Activated CD4-positive, alpha-beta T cell treated with anti-CD3 and anti-CD28 coated beads, Interleukin-2, amount 50 U/mL, for 24 hours (primary cell): ENCODE measurements at places on chromosomes 3 and 15.

GRCh38 chr3:160224256-160224655 lies 966 bp upstream of the C3orf80 start:
- no peak for DNase-seq

DNA sequence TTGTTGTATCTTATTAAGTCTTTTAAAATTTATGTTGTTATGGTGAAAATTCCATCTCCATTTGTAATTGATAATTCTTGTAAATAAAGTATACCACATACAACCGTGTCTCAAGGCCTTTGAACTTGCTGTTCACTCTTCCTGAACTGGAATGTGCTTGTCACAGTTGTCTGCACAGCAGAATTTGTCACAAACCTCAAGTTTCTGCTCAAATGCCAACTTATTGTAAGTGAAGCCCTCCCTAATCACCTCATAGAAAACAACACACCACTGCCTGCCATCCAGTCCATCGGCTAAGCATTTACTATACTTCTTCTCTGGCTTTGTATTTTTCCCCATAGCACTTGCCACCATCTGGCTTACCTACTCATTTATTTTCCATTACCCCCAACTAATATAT lies 192.3 kb downstream of the THRB start:
- DNase-seq = no peak

- DNase-seq = no peak
These were observed 28.0 kb upstream of the CCDC174 start for GRCh38 chr3:14623569-14624051.

GRCh38 chr3:194339840-194340239 lies 11.3 kb downstream of the CPN2 start:
- DNase-seq = no peak

DNA sequence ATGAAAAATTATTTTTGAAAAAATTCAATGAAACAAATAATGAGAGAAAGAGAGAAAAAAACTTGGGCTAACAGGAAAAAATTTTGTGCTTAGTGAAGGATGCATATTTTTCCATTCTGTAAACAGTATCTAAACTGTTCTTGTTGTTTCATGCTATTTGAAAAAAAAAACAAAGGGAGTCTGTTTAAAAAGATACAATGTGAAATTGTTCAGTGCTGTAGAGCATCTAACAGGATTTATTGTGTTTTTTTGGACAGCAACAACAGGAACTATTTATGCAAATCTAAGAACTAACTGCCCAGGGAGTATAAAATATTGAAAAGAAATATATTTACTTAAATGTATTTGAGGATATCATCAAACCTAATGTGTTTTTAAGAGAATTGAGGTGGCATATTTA lies 55.1 kb downstream of the PEX5L start:
- no peak for DNase-seq

DNA sequence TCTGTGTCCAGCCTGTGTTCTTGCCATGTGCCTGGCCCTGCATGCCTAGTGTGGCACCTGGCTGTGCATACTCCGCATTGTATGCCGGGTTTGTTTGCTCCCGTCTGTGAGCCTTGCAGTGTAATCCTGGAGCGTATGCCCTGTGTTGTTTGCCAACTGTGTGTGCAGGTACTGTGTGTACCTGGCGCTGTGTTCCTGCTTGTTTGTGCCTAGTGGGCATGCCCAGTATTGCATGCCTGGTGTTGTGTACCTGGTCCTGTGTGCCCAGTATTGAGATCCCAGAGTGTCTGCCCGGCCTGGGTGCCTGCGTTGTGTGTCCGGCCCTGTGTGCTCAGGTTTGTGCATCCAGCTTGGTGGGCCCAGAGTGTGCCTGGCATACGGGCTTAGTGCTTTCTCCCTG lies 54.5 kb upstream of the CHRNA7 start:
- no peak for DNase-seq

DNA sequence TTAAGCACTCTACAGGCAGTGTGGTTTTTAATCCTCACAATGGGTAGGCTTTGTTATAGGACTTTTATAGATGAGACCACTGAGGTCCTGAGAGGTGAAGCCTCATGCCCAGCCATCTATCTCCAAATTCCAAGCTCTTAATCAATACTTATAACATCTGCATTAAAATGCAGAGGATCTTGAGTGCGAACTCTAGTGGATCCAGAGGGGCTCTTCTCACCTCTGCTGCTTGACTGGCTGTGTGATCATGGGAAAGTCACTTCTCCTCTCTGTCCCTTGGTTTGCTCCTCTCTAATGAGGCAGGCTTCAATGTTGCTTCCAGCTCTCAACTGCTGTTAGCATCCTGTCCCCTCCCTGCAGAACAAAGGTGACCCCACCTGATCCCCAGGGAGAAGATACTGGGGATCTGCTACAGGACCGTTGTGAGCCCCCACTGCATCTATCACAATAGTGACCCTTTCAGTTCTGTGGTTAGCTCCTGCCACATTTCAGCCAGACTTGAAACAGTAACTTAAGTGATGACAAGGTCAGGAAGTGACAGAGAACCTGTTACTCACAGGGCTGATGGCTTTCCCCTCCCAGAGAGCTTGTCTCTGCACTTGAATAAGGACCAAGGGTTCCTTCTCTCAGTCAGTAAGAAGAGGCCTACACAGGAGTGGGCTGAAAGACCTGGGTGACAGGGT lies 1.3 kb downstream of the SLC27A2 start:
- no peak for DNase-seq

DNA sequence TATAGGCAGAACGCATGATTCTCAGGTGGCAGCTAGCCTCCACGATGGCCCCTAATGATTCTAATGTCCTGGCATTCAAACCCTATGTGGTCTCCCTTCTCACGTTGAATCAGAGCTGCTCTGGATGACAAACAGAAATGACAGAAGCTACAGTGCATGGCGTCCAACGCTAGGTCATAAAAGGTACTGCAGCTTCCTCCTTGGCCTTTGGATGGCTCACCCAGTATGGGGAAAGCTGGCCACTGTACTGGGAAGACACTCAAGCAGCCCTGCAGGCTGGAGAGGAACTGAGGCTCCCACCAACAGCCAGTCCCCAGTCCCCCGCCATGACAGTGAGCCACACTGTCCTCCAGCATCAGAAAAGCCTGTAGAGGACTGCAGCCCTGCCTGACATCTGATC lies 286.3 kb downstream of the FAM43A start:
- no peak for DNase-seq

GRCh38 chr3:108014943-108015342 lies 75.9 kb downstream of the CD47 start:
- no peak for DNase-seq
